Fibroblast of the aortic adventitia (primary cell): ENCODE measurements at places on chromosomes 7 and 10. TPM values are rescaled to one million over a fixed set of nuclear protein-coding genes. Genes with fewer than 3 reads are reported as not detected.

Gene IDI2
- total RNA-seq: not detected in 2 replicates

Gene CFAP43
- total RNA-seq: 0.36 and 0.41 TPM in 2 replicates

Gene DPP6
- not detected in 2 replicates for total RNA-seq

Gene GDF2
- not detected in 2 replicates for total RNA-seq

Gene LGI1
- 0.16 and 0.18 TPM in 2 replicates for total RNA-seq

Gene CRHR2
- total RNA-seq: not detected in 2 replicates

Gene RBP3
- total RNA-seq: not detected in 2 replicates

Gene AASS
- total RNA-seq: 20.8 and 53.9 TPM in 2 replicates
